ENCODE measurements at places on chromosomes 2 and 18.

DNA sequence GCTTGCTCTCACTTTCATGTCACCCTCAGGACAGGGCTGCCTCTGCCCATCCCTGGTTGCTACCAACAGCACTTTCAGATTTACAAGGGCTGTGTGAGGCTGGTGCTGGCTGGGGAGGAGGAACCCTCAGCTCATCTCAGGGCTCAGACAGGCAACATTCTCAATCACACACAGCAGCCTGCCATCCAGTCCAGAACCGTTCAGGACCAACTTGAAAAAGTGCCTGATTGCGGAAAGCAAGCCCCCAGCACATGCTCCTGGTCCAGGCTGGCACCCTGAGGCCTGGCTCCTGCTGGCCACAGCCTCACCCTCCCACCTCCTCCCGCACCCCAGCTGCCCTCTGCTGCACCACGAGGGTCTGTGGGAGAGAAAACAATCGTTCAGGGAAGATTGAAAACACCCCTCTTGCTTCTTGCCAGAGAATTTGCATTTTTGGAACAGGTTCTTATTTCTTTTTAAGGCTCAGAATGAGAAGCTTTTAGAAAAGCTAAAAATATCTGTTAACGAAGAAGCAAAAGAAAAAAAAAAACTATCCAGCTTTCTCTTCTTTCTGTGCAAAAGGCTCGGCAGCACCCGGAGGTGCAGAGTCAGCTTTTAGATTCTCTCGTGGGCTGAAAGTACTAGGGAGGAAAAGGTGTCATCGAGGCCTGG, 403.8 kb upstream of the ID2 start:
- DNase-seq: no peak

- DNase-seq: no peak
These were observed 20.5 kb upstream of the ITGB6 start for GRCh38 chr2:160220545-160221009.

DNA sequence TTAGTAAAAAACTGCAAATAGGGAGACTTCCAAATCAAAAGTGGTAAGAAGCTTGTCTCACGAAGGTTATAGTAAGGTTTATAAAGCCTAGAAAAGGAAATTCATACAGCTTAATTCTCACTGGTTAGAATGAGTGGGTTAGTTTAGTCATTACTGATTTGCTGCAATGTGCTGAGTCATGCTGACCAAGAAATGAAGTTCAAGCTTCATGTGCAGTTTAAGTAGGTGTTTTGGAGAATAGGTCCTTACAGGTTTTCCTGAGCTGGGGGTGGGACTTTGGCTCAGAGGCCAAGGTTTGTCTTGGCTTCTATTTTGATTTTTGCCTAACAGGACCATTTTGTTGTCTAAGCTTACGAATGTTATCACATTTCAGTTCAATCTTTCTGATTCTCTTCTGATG, 15.1 kb downstream of the CLIP4 start:
- no peak for DNase-seq

DNA sequence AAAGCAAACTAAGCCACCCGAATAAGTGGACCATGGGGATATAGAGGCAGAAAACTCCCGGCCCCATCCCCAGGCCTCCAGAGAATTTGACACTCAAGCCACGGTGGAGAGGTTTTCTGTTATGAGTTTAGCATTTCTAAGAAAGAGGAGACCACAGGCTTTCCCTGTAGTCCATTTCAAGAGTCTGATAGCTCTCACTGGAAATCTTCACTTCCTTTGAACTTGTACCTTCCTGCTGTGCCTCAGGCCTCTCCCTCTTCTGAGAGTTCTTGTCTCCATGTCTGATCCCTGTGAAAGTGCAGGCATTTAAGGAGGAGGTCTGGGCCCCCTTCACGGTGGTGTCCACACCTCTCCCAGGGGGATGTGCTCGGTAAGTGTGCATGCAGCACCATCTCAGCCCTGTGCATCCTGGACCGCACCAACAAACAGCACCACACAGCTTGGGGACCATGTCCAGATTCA, 113.7 kb downstream of the BCL2 start:
- no peak for DNase-seq

- DNase-seq: no peak
These were observed 586.5 kb upstream of the SLC8A1 start for GRCh38 chr2:41038408-41038807.

DNA sequence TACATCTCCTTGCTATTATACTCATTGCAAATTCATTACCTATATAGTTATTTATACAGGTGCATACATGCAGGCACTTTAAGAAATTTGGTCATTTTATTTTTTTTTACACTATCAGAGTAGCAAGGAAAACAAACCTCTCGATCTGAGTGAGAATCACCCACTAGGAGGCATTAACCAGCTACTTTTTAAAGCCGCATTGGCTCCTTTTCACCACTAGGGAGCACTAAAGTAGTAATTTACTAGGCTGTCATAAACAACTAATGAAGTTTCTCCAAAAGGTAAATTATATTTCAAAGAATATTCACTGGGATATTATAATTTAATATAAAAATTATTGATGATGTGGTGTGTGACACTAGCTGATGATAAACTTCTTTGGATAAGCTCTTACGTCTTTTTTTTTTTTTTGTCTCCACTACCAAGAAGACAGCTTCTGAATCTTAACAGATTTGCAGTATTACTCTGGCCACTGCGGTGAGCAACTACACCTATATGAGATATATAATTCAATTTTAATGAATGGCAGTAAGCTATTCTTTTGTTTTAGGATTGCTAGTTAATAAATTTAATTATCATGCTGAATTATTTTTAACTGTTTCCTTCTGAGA, 101.9 kb downstream of the NOL4 start:
- DNase-seq: no peak

GRCh38 chr2:12469141-12469561, 247.6 kb upstream of the TRIB2 start:
- DNase-seq: no peak

GRCh38 chr18:48361801-48362200, 47.4 kb downstream of the ZBTB7C start:
- DNase-seq: no peak

- DNase-seq: no peak
These were observed 16.5 kb downstream of the BOK start for GRCh38 chr2:241574911-241575623.

- DNase-seq: no peak
These were observed 41.6 kb downstream of the RBBP8 start for GRCh38 chr18:22974707-22975106.

GRCh38 chr18:23673725-23674124, 11.0 kb upstream of the ANKRD29 start:
- DNase-seq: no peak

GRCh38 chr2:25460261-25460905, 118.7 kb upstream of the DNMT3A start:
- no peak for DNase-seq

GRCh38 chr18:23065234-23065806, 70.0 kb upstream of the CABLES1 start:
- DNase-seq: no peak

GRCh38 chr18:34659579-34660517, 50.2 kb upstream of the DTNA start:
- no peak for DNase-seq

- DNase-seq: no peak
These were observed 1.3 kb upstream of the TOGARAM2 start for GRCh38 chr2:28979576-28980366.

- DNase-seq: no peak
These were observed 22.6 kb upstream of the ITGB6 start for GRCh38 chr2:160222546-160223283.

GRCh38 chr2:119202610-119203310, 20.9 kb upstream of the STEAP3 start:
- DNase-seq: no peak

GRCh38 chr2:23745726-23746105, 181.2 kb downstream of the ATAD2B start:
- no peak for DNase-seq

DNA sequence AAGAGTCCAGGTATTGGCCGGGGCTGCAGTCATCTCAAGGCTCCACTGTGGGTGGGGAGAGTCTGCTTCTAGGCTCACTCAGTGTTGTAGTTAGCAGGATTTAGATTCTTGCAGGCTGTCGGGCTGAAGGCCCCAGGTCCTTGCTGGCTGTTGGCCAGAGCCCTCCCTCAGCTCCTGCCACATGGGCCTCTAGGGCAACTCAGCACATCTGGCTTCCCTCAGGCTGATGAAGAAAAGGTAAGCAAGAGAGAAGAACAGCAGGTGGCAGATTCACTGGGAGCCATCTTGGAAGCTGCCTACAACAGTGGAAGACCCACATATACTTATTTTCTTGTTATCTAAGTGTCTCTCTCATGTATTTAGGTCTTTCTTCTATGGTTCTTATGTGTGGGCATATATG, 4.3 kb downstream of the MRPS9 start:
- DNase-seq: no peak

DNA sequence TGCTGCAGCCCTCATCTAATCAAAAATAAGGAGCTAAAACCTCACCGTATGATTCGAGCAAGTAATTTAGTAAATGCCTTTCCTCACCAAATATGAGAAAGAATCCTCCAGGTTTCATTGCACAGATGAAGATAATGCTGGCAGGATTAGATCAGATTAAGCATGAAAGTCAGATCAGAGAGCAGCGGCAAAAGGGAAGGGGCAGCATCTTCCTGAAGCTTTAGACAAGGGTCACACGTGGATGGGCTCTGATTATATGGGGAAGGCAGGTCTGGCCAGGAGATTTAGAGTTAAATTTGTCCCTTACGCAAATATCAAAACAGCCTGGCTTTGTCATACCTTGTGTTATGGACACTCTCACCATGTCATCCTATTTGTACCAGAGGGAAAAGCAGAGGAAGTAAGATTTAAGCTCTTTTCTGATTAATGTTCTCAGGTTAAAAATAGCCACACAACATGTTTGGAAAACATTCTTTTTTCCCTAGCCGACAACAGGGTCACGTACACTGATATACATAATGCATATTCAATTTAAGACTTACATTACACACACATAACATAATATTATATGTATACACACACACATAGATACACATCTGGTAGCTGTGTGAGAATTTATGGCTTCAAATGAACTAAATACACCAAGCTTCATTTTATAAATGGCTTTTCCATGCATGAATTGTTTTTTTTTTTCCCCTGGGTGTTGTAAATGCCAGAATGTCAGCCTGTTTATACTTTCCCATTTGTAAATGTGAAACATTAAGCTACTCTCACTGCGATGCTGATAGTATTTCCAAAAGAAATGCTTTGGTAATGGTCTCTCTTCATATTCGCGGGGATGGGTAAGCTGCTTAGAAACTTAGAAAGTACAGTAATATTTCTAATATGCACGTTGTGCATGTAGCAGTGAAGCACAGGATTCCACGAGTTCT, 196.3 kb upstream of the SIX3 start:
- no peak for DNase-seq

DNA sequence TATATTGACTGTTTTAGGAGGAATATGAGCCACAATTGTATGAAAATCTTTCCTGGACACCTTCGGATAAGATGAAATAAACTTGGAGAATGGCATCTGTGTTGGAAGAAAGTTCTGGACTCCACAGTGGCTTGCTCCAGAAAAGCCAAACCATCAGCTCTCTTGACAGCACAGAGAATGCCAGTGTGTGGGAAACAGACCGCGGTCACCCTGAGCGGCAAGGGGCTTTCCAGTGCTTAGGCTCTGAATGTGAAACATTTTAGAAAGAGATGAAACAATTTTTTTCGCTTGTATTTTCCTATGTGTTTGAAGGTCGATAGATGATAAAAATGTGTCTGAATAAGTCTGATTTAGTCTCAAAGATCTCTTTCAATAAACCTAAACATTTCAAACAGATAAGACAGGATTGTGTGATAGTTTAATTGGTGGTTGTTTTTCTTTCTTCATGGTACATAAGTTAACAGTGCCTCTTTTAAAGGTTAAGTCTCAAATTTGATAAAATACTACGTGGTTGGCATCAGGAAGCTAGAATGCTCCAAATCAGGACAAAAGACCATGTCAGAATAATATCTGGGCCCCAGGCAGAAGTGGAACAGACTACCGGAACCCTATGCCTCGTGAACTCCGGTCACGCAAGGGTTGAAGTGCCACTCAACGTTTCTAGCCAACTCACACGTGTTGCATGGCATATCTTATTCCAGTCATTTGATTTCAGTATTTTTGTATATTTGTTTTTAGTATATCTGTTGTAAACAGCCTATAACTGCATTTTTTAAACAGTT, 28.9 kb downstream of the PTGR3 start:
- DNase-seq: no peak

DNA sequence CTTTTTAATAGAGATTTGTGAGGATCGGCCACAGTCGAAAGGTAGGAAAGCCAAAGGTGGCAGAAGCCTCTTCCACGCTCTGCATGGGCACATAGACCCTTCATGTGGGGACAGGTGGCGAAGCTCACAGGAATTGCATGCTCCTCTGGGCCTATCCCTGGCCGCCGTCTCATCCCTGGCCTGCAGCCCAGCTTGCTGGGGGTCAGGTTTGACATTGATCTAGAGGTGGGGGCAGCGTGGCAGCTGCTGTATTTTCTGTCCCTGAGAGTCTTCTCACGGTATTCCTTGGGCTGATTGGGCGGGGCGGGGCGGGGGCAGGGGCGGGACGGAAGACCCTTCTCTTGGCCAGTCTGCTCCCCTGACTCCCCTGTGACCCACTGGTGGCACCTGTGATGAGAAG, 48.9 kb downstream of the STK25 start:
- no peak for DNase-seq

GRCh38 chr2:41129988-41130387, 678.1 kb upstream of the SLC8A1 start:
- no peak for DNase-seq

DNA sequence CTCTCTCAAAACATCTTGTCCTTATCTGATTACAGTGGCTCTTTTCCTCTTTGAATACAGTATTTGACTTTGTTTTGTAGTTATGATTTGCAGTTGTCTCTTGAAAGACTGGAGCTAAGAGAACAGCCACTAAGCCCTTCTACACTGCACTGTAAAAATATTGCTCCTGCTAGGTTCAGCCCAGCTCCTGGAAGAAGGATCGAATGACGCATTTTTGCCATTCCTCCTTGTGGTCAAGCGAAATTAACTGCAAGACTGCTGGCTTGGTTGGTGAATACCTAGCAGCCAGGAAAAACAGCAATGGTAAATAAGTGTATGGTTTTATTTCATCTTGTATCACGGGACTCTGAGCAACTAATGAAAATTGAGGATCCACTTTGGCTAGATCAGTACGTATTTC, 407.8 kb upstream of the CDH2 start:
- DNase-seq: no peak

- no peak for DNase-seq
These were observed 208.1 kb downstream of the NR4A2 start for GRCh38 chr2:156124458-156124857.

GRCh38 chr2:105256431-105257047, 15.0 kb downstream of the GPR45 start:
- no peak for DNase-seq

Data from activated naive CD4-positive, alpha-beta T cell (primary cell).